ENCODE measurements at places on chromosomes 7 and 10.

DNA sequence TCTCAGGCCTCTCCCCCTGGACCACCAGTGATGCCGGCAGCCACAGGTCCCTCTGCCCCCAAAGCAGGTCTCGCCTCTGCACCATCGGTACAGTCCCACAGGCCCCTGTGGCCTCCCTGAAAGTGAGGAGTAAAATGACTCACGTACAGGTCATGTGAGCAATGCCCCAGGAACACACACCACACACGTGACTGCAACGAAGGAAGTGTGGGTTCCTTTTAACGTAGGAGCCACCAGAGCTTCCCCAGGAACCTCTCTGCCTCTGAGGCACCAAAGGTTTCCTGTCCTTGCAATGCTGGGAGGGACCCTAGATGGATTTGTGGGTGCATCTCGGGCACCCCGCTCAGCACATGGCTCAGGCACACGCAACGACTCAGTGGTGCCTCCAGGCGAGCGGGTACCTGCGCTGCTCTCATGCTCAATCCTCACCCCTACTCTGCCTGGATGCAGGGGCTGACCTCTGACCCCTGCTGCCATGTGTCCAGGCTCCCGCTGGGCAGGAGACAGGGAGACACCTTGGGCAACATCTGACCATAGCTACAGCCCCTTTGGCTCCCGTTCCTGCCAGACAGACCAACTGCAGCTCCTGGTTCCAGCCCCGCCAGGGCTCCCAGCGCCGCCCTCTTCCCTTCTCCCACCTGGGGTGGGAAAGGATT, 120.7 kb downstream of the PRKAG2 start:
- no peaks in the 10 kb centered on the region for H3K36me3 ChIP-seq
- peak overlapping the region; percentile 62 for H3K27ac ChIP-seq
- H3K4me3 ChIP-seq = no peak overlapping the region
- H3K4me1 ChIP-seq = no peaks in the 10 kb centered on the region
- DNase-seq = peak; percentile 39
- H3K27me3 ChIP-seq = no peaks in the 10 kb centered on the region

GRCh38 chr7:121730869-121731268, 142.1 kb upstream of the PTPRZ1 start:
- no peaks in the 10 kb centered on the region for H3K36me3 ChIP-seq
- H3K27ac ChIP-seq = no peak overlapping the region
- no peaks in the 10 kb centered on the region for H3K4me1 ChIP-seq

GRCh38 chr10:79185796-79186374, 117.1 kb downstream of the ZMIZ1 start:
- H3K4me3 ChIP-seq = no peak overlapping the region
- H3K36me3 ChIP-seq = no peaks in the 10 kb centered on the region
- H3K27me3 ChIP-seq = no peaks in the 10 kb centered on the region
- DNase-seq = no peak
- H3K4me1 ChIP-seq = peaks cover 37% of the 10 kb centered on the region

DNA sequence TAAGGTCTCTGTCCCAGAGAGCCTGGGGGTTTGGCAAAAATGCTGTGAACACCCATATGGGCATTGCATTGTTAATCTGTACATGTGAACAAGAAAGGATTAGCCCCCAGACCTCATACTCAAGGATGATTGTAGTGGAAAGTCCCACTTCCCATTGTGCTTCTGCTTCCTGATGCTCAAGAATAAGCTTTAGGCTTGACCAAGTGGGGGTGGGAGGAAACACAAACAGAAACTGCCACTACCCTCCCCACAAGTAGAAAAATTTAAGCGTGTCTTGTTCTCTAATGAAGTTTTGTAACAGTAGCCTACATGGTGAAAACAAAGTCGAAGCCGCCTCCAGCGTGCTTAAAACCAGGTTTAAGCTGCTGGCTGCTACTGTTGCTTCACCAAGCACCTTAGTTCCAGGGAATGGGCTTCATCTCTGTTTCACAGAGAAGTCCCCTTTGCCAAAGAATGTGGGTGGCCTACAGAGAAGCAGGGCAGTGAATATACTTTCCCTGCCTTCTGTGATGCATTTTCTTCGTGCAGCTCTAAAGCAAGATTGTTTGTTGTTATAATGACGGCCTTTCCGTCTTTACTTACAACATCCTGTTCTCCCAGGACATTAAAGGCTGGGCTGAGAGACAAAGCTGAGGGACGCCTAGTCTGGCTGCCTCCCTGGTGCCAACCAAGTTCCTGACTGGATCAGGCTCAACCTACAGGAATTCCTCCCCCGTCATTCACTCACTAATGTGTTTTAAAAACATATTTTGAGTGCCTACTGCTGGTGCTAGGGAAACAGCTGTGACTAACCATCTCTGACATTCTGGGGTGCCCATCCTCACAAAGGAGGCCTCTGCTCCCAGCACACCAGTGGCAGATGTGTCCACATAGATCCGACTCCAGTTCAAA, 32.1 kb upstream of the CCSER2 start:
- H3K27ac ChIP-seq = no peak overlapping the region
- peak; percentile 30 for DNase-seq
- H3K36me3 ChIP-seq = no peaks in the 10 kb centered on the region
- no peak overlapping the region for H3K4me3 ChIP-seq
- H3K27me3 ChIP-seq = no peaks in the 10 kb centered on the region

DNA sequence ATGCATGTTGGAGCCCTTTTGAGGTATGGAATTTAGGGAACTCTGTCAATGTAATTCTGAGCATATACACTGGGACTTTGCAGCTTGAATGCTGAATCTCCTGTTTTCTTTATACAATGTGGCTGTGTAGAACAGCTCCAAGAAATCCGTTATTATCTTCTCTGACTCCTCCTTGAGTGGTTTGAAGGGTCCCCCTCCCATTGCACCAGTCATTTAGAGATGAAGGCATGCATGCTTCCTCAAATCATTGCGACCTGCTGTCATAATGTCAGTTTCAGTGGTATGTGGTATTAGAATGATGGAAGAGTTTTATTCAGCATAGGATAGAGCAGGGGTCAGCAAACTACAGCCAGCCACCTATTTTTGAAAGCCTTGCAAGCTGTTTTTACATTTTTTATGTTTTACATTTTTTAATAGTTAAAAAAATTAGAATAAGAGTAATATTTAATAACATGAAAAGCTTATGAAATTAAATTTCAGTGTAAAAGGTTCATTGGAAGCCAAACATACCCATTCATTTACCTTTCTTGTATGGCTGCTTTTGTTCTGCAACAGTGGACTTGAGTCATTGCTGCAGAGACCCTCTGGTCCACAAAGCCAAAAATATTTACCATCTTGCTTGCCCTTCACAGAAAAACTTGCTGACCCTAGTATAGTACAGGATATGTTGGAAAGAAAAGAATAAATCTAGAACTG, 8.1 kb downstream of the STK17A start:
- H3K4me1 ChIP-seq = no peaks in the 10 kb centered on the region
- H3K4me3 ChIP-seq = no peak overlapping the region
- no peaks in the 10 kb centered on the region for H3K27me3 ChIP-seq
- no peaks in the 10 kb centered on the region for H3K36me3 ChIP-seq
- no peak for DNase-seq
- H3K27ac ChIP-seq = no peak overlapping the region

DNA sequence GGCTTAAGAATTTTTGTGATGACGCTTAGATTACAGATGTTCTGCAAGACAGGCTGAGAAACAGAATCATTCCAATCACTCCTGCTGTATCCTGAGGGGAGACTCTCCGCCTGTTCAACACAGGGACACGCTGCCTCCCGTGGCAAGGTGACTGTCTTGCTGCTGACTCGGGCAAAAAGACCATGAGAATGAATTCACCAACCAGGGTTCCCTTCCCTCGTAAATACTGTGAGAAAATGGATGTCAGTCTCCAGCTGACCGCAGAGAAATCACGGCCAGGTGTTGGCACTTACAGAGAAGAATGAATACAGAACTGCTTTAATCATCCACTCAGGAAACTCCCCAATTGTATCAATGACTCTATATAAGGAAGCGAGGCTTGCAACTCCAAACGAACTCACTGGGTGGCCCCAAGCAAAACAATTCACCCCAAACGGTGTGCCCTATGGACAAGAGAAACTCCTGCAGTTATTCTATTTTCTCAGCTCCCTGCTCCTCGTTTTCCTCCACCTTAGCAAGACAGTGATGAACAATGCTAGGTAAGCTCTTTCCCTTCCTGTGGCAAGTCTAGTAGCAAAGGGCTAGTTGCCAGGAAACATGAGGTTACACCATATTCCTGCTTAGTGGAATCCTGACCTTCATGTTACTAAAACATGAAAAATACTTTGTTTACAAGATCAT, 22.8 kb downstream of the GNA12 start:
- no peaks in the 10 kb centered on the region for H3K27me3 ChIP-seq
- no peak overlapping the region for H3K4me3 ChIP-seq
- no peaks in the 10 kb centered on the region for H3K36me3 ChIP-seq
- H3K4me1 ChIP-seq = peaks cover 15% of the 10 kb centered on the region
- no peak for DNase-seq

GRCh38 chr7:137606061-137606674, 240.6 kb downstream of the DGKI start:
- no peak overlapping the region for H3K4me3 ChIP-seq
- H3K4me1 ChIP-seq = no peaks in the 10 kb centered on the region
- no peak overlapping the region for H3K27ac ChIP-seq
- no peaks in the 10 kb centered on the region for H3K27me3 ChIP-seq

- no peaks in the 10 kb centered on the region for H3K4me1 ChIP-seq
- peak overlapping the region; percentile 84 for H3K4me3 ChIP-seq
- H3K27me3 ChIP-seq = no peaks in the 10 kb centered on the region
- H3K36me3 ChIP-seq = no peaks in the 10 kb centered on the region
- peak overlapping the region; percentile 91 for H3K27ac ChIP-seq
Observed at GRCh38 chr10:73780966-73781365, 882 bp upstream of the CHCHD1 start.

GRCh38 chr7:2498708-2499107, 20.9 kb upstream of the LFNG start:
- no peak for DNase-seq
- H3K27ac ChIP-seq = no peak overlapping the region
- no peaks in the 10 kb centered on the region for H3K27me3 ChIP-seq
- H3K4me1 ChIP-seq = no peaks in the 10 kb centered on the region
- no peaks in the 10 kb centered on the region for H3K36me3 ChIP-seq
- H3K4me3 ChIP-seq = no peak overlapping the region

- no peak overlapping the region for H3K27ac ChIP-seq
- H3K4me3 ChIP-seq = no peak overlapping the region
- H3K27me3 ChIP-seq = no peaks in the 10 kb centered on the region
- no peaks in the 10 kb centered on the region for H3K36me3 ChIP-seq
- no peak for DNase-seq
- H3K4me1 ChIP-seq = no peaks in the 10 kb centered on the region
Observed at GRCh38 chr7:112157072-112157471, 49.1 kb downstream of the DOCK4 start.

DNA sequence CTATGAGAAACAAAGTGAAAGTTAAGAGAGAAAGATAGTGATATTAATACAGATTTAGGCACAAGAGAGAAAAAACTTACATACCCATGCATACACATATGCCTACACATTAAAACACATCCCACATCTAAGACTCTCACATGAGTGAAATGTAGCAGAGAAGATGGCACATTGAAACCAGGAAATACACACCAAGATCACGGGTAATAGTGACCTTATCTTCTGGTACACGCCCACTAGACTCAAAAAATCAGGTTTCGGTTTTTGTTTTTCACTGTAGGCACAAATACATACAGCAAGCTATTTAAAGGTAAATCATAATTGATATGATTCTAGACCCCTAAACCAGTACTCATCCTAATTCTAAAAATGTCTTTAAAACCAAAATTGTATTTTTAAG, 225.2 kb upstream of the TAC1 start:
- no peak for DNase-seq
- H3K4me3 ChIP-seq = no peak overlapping the region
- no peaks in the 10 kb centered on the region for H3K4me1 ChIP-seq
- H3K27me3 ChIP-seq = no peaks in the 10 kb centered on the region

GRCh38 chr7:31646942-31647341, 40.1 kb upstream of the PPP1R17 start:
- no peaks in the 10 kb centered on the region for H3K4me1 ChIP-seq
- H3K27ac ChIP-seq = no peak overlapping the region
- H3K36me3 ChIP-seq = no peaks in the 10 kb centered on the region
- no peaks in the 10 kb centered on the region for H3K27me3 ChIP-seq

DNA sequence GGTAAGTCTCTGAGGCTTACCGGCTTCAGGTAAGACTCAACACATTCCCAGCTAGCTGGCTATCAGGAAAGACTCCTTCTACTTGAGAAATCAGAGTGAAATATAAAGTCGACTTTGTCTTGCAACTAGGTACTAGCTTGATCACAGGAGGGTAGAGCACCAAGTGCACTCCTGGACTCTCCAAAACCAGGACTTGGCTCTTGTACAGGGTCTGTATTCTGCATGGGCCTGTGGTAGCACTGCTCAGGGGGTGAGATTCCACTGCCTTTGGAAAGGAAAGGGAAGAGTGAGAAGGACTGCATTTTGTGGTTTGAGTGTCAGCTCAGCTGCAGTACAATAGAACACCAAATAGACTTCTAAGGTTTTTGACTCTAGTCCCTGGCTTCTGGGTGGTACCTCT, 19.4 kb downstream of the CYP2C8 start:
- no peak for DNase-seq
- no peaks in the 10 kb centered on the region for H3K4me1 ChIP-seq
- no peak overlapping the region for H3K27ac ChIP-seq
- no peak overlapping the region for H3K4me3 ChIP-seq
- no peaks in the 10 kb centered on the region for H3K36me3 ChIP-seq

DNA sequence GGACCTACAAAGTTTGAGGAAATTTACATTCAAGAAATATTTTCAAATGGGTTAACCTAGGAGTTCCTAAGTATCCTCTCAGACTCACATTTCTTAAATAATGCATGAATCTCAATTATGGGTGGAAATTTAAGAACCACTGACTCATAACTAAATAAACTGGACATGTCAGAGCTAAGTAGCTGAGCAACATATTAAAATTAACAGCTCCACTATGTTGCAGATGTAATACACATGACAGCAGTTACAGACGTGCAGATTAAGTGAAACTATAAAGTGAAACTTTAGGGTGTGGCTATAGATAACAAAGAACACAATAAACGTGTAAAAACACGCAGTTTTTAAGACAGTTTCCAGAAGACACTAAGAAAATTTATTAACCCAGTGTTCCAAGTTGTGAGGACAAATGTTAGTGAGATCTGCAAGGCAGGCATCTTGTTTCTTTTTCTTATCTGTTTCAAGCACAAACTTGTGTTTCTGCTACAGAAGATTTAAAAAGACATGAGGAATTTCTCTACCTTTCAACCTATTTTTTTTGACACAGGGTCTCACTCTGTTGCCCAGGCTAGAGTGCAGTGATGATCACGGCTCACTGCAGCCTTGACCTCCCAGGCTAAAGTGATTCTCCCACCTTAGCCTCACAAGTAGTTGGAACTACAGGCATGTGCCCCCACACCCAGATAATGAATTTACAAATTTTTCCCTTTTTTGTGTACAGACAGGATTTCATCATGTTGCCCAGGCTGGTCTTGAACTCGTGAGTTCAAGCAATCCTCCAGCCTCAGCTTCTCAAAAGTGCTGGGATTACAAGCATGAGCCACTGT, 25.3 kb downstream of the DNMBP start:
- H3K27ac ChIP-seq = peak overlapping the region; percentile 92
- H3K27me3 ChIP-seq = no peaks in the 10 kb centered on the region
- peaks cover 10% of the 10 kb centered on the region for H3K4me1 ChIP-seq
- peak overlapping the region; percentile 4 for H3K4me3 ChIP-seq

GRCh38 chr7:195010-195829, 2.8 kb downstream of the FAM20C start:
- H3K4me1 ChIP-seq = peaks cover 17% of the 10 kb centered on the region
- DNase-seq = no peak
- no peak overlapping the region for H3K27ac ChIP-seq
- H3K36me3 ChIP-seq = no peaks in the 10 kb centered on the region
- H3K27me3 ChIP-seq = no peaks in the 10 kb centered on the region
